ENCODE measurements at places on chromosomes 5 and 9.

DNA sequence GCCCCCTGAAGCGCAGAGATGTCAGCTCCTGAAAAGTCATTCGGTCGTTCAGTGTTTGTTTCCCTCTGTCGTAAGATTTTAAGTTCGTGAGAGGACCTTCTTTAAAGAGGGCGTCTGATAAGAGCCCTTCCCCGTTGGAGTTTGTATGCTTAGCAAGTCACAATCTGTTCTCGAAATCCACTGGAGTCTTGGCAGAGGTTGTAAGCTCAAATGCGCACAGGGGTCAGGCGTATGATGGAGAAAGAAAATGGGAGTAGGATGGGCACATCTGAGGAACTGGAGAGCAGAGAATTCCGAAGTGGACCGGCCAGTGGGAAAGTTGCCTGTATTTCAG lies 710 bp downstream of the HSD17B4 start:
- peak; percentile 37 for DNase-seq

- DNase-seq: no peak
These were observed 26.4 kb downstream of the FGD3 start for GRCh38 chr9:92973700-92974099.

- DNase-seq: peak; percentile 86
These were observed 10.9 kb downstream of the ABL1 start for GRCh38 chr9:130845901-130846481.

- DNase-seq: peak; percentile 44
These were observed 44.8 kb downstream of the ANXA2R start for GRCh38 chr5:42995360-42995751.

DNA sequence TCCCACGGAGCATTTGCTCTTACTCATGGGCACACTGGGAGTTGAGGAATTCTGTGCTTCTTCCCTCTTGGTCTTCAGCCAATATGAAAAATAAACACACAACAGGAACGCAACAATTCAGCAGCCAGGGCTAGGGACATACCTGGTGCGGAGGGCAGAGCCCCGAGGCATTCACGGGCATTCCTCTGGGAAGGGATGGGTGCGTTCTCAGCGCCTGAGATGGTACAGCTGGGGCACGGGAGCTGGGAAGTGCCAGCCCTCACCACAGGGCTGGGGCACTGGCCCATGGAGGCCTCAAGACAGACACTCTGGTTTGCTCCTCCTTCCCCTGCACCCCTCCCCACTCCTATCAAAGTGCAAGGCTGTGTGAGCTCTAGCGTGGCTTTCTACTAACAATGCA lies 2.1 kb downstream of the SLC6A3 start:
- DNase-seq: no peak

- DNase-seq: no peak
These were observed 43.7 kb downstream of the RGS3 start for GRCh38 chr9:113507256-113507655.

DNA sequence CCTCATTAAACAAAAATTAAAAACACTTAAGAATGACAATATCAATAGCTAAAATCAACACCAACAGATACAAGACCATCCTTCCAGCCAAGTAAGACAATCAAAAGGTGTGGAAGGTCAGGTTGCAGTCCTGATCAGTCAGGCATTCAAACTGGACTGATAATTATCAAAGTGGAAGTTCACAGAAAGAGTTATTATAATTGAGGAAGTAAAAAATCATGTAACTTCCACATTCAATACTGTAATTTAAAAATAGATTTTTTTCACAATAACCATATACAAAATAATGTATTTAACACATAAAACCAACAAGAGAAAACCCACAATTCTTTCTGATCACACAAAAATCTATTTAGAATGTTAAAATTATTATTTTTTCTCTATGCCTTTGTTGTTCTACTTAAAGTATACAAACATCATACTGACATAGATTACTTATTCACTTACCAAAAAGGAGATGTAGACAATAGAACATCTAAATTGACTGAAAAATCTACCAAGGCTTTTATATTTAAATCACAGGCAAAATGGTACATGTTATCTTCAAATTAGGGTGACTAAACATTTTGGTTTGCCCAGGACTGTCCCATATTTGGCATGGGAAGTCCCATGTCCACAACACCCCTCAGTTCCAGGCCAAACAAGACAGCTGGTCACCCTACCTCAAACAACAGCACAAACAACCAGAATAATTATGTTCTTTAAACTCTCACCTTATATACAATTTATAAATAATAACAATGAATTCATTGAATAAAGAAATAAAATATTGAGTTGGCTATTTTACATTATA lies 142.5 kb upstream of the SLC24A2 start:
- DNase-seq: no peak

DNA sequence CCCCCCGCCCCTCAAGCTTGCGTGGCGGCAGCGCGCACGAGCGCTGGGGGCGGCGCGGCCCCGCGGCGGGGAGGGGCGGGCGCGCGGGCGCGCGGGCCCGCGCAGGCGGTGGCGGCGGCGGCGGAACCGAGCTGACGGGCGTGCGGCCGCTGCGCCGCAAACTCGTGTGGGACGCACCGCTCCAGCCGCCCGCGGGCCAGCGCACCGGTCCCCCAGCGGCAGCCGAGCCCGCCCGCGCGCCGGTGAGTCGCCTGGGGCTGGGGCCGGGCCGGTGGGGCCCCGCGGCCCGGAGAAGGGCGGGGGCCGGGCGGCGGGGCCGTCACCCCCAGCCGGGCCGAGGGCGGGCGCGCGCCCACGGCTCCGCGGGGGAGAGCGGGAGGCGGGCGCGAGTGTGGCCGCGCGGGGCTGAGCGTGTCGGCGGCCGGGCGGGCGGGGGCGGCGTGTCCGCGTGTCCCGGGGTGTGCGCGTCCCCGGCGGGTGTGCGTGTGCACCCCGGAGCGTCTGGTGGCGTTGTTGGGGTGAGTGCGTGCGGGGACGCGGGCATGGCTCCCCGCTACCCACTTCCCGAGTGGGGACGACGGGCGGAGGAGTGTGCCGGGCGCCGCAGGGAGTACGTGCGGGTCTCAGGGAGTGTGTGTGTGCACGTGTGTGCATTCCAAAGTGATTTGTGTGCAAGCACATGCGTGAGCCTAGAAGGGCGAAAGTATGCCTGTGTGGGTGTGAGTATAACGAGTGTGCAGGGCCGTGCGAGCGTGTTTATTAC lies at the start of gene NEK6:
Gene NEK6, plus strand, starts transcription at position 106 of the 763 bp plus-strand sequence. CDS start 44,016 bp downstream, outside the sequence.
- DNase-seq: peak; percentile 77

- no peak for DNase-seq
These were observed 95.8 kb downstream of the BRINP1 start for GRCh38 chr9:119273325-119273904.

GRCh38 chr5:151680944-151681427 lies 5.7 kb downstream of the SPARC start:
- peak; percentile 53 for DNase-seq

DNA sequence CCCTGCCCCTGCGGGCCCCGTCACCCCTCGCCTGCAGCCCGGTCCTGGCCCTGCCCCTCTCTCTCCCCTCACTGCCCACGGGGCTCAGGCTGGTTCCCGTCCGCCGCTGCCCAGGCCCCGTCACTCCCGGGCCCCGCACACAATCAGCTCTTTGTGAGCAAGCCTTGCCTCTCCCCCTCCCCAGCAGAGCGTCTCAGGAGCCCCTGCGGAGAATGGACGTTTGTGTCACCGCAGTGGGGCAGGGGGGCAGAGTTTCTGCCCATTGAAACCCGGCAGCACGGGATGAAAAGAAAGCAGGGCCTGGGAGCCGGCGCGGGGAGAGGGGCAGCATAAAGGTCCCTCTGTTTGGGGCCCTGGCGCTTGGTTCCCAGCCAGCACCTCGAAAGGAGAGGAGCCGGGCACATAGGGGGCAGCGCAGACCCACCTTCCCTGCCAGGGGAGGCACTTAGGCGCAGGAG lies 13.5 kb upstream of the NUP214 start:
- no peak for DNase-seq

DNA sequence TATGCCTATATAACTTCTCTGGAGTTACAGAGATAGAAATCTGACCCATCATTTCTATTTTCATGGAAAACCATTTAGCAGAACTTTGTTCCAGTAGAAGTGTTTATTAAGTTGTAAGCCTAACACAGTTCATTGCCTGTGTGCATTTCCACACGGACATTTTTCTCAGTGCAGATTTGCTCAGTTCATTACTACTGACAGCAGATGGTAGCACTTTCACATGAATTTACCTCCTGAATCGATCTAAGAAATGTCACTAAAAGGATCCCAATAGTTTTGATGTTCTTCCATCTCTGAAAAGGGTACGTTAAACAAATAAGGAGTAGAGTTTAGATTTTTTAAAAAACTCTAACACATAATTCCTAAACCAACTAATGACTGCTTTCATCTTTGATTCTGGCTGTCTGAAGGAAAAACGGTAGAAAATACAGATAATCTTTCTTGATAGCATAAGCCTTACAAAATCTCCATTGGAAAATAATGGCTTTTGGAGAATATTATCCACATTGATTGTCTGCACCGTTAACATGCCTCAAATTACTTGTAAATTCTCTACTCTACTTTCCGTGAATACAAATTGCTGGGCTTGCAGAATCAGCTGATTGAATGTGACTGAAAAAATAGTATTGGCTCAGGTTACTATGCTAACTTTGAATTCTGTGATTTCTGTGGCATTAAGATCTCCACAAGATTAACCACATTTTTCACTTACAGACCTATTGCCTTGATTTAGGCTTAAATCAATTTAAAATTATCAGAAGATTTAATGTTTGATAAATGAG lies 33.1 kb downstream of the RPS23 start:
- no peak for DNase-seq

- DNase-seq: no peak
These were observed 27.1 kb downstream of the IRX4 start for GRCh38 chr5:1855596-1855995.

GRCh38 chr5:24141046-24141445 lies 503.7 kb downstream of the CDH10 start:
- DNase-seq: no peak

GRCh38 chr9:121593066-121593465 lies 58.4 kb upstream of the DAB2IP start:
- DNase-seq: peak; percentile 18

DNA sequence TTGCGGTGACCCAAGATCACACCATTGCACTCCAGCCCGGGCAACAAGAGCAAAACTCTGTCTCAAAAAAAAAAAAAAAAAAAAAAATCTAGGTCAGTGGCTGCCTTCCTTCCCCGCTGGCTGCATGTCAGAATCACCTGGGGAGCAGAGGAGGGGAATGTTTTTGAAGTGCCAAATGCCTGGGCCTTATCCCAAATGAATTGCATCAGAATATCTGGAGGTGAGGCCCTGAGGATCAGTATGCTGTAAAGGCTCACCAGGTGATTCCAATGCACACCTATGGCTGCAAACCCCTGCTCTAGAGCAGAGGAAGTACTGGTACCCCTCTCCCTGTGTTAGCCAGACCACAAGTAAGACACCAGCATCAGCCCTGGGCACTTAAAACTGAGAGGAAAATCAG lies 44.7 kb upstream of the GABRP start:
- no peak for DNase-seq

- peak; percentile 33 for DNase-seq
These were observed 121.2 kb downstream of the TLE4 start for GRCh38 chr9:79692857-79693571.

- DNase-seq: peak; percentile 77
These were observed 200.1 kb downstream of the NSG2 start for GRCh38 chr5:174245516-174246075.

- DNase-seq: peak; percentile 78
These were observed 564.8 kb upstream of the CLINT1 start for GRCh38 chr5:158423623-158424200.

DNA sequence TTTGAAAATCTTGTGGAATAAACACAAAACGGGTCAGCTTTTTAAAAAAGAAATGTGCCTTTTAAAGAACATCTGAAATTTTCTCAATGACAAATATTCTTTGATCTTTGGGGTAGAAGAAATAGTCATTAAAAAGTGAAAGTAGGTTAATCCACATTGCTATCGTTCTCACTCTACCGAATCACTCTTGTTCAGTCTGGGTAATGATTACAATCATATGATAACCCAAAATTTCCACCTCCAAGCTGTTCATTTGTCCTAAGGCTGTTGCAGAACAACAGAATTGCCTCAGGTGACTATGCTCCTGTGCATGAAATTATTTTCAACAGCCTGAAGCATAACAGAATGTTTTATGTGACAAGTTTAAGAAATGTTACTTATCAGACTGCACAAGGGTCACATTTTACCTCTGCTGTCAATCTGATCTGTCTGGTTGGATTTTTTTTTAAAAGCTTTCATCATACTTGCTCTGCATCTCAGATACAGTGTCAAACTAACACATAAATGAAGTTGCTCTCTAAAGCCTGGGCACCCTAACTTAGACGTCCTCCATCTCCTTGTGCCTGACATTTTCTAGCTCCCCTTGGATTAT lies 227.3 kb downstream of the LURAP1L start:
- DNase-seq: no peak

DNA sequence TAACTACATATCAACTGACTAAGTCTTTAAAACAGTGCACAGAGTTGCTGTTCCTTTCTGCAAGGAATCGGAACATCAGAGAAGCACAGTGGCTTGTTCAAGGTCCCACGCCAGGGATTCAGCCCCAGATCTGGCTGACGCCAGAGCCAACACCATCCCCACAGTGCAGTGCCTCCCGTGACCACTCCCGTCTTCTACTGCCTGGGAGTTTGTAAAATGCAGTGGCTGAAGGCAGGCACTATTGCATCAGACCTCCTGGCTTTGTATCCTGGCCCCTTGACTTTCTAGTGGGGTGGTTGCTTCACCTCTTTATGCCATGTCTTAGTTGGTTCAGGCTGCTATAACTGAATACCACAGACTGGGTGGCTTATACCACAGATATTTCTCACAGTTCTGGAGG lies 131.0 kb downstream of the NSG2 start:
- DNase-seq: peak; percentile 12

GRCh38 chr5:133777951-133778350 lies 165.6 kb upstream of the FSTL4 start:
- DNase-seq: no peak

DNA sequence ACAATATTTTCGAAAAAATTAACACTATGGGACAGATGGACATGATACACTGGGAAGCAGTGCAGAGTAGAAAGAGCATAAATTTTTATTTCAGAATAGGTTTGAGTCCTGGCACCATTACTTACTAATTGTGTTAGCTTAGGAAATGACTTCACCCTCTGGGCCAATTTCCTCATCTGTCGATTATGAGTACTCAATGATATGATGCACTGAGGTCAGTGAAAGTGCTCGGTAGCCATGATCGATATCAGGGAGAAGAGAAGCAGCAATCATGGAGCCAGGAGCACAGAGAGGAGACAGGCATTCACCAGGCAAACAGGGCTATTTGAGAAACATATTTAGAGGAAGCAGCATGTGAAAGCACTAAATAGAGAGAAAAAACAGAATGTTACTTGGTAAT lies 29.4 kb downstream of the NR6A1 start:
- DNase-seq: no peak
